Tibial nerve (tissue), 4 donors: ENCODE measurements at places on chromosomes 7 and 10. TPM values are rescaled to one million over a fixed set of nuclear protein-coding genes. Genes with fewer than 3 reads are reported as not detected.

The ZNF804B gene
- 0.22 TPM for total RNA-seq

The ASAH2 gene
- 1.5 TPM for total RNA-seq

The OGDHL gene
- not detected for total RNA-seq

- DNase-seq, result no peak
These were observed 22.5 kb downstream of the IL2RA start for GRCh38 chr10:6039711-6040110.

- no peak for DNase-seq
These were observed 154.8 kb downstream of the GRID1 start for GRCh38 chr10:86211691-86212390.

DNA sequence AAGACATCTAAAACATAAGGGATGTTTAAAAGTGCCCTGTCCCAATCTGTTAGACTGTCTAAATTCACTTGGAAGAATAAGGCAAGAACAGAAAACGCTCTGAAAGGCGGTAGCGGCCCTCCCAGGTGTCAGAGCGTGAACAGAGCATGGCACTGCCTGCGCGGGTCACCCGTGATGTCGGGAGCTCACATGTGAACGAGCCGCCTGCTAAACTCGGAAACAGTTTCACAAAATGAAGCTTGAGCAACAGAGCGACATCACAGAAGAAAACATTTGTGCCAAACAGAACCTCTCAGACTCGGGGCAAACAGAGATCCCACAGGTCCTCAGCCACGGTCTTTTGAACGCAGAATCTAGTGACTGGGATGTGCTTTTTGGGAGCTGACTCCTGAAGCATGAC is 12.8 kb downstream of the BRI3 start:
- no peak for DNase-seq

GRCh38 chr10:5710859-5711258 is 26.2 kb downstream of the TASOR2 start:
- no peak for DNase-seq

GRCh38 chr7:18087687-18088078 is 60.0 kb upstream of the PRPS1L1 start:
- DNase-seq, result no peak

GRCh38 chr7:28957751-28958234 is 337 bp downstream of the TRIL start:
- DNase-seq, result no peak

GRCh38 chr7:14761510-14762296 is 140.8 kb downstream of the DGKB start:
- no peak for DNase-seq

DNA sequence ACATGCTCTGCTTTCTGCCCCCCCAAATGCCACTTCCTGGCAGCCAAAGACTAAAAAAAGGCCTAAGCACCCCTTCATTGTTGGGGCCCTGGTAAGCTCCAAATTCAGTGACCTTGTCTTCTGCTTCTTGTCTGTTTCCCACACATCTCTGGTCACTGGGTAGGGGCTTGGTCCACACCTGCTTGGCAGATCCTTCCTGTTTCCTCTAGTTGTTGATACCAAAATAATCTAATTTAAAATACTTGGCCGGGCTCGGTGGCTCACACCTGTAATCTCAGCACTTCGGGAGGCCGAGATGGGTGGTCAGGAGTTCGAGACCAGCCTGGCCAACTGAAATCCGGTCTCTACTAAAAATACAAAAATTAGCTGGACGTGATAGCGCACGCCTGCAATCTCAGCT is 130.6 kb downstream of the CAMK1D start:
- DNase-seq, result no peak
